Right renal pelvis (tissue), 4 donors: ENCODE measurements at places on chromosomes 16 and 17. TPM values are rescaled to one million over a fixed set of nuclear protein-coding genes. Genes with fewer than 3 reads are reported as not detected.

- DNase-seq: no peak
Measured at GRCh38 chr16:83622010-83622409, 185.8 kb upstream of the HSBP1 start.

DNA sequence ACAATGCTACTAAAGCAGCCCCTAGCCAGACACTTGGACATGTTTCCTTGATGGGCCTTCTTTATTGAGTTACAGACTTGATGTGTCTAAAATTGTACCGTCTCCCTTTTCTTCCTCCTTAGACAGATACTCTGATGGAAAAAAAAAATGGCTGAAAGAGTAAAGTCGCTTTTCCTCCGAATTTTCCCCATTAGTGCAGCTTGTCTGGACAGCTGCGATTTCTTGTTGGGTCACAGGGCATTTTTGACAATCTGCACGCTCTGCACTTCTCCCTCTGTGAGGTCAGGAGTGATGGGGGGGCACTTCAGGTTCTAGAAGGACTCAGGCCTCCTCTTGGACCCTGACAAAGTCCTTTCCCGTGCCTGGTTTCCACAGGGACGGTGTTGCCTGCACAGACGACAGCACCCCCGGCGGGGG lies 968 bp upstream of the PRKAR1A start:
- peak; percentile 54 for DNase-seq

GRCh38 chr17:21392266-21392665 lies 16.1 kb downstream of the KCNJ12 start:
- no peak for DNase-seq

The DERL2 gene
- 86.4 TPM for polyA plus RNA-seq

The XYLT2 gene
- polyA plus RNA-seq: 17.9 TPM
